ENCODE measurements at places on chromosomes 4 and X.

DNA sequence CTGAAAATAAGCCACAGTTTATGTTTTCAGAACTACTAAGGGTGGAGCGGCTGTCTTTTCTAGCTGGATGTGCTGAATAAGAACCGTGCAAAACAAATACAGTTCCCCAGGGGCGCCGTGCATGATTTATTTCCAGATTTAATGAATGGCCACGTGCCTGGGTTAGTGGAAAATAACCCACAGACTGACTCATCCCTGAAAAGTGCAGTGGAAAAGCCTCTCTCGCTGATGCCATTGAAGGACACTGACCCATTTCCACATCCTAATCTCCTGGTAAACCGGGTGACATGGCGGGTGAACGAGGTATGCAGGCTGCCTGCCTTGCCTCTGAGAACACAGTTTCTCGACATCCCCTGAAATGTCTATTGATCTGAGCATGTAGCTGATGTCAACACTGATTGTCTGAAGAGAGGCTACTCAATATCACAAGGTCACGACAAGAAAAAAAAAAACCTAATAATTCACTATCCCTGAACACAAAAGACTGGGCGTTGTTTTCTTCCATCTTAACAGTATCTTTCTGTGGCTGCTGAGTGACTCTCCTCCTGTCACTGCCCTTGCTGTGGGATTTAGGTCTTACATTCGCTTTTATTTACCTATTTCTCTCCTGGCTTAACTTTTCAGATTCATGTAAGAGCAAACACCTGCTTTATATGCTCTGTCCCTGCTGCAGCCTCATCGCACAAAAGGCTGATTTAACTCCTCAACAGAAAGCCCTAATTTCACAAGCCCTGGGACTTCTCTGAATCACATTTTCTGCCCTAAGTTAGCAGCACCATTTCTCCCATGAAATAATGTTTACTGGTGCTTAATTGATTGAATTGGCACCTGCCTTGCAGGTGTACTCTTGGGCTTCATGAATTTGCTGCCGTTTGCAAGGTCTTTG, 76.9 kb upstream of the SCOC start:
- DNase-seq: no peak

DNA sequence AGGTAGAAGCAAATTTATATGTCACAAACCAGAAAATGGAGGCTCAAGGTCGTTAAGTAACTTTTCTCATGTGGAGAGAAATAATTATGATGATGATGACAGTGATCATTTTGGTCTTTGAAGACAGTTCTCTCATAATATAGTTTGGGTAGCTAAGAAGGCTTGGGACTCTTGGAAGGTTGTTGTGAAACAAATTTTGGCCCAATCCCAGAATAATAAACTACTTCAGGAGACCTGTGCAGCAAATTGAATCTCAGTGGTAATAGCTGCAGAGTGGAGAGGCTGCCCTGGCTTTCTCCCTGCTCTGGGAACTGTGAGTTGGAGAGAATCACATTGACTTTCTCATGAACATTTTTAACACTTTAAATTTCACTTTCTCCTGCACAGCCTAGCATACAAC, 217.2 kb upstream of the BOD1L1 start:
- DNase-seq: no peak

GRCh38 chrX:147675819-147676218, 235.9 kb upstream of the FMR1 start:
- DNase-seq: no peak

DNA sequence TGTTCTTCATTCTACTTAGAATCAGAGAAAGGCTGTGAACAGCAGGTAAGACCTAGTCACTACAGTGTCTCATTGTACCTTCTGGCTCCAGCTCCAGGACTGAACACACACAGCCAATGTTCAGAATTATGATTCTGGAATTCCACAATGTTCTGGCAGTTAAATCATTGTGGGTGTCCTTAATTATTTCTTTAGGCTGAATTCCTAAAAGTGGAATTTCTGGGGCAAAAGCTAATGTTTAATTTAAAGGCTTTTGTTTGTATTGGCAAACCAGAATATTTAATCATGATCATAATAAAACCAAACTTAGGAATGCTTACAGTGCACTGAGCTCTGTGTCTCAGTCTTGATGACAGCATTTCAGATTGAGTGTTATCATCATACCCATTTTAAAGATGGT, 67.0 kb upstream of the FAT1 start:
- DNase-seq: no peak

DNA sequence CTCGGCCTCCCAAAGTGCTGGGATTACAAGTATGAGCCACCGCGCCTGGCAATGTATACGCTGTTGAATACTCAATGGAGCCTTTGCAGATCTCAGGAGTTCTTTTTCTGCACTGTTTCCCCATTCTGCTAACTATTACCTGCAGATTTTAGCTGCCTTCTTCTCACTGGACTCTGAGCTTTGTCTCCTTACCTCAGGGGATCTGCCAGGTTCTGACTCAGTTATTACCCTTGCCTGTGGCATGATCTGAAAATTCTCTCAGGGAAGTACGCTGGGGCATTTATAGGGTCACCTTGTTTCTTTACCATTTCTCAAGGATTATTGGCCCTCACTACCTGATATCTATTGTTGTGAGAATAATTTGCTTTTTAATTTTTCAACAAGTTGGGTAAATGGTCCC, 56.6 kb upstream of the MAGED1 start:
- no peak for DNase-seq

DNA sequence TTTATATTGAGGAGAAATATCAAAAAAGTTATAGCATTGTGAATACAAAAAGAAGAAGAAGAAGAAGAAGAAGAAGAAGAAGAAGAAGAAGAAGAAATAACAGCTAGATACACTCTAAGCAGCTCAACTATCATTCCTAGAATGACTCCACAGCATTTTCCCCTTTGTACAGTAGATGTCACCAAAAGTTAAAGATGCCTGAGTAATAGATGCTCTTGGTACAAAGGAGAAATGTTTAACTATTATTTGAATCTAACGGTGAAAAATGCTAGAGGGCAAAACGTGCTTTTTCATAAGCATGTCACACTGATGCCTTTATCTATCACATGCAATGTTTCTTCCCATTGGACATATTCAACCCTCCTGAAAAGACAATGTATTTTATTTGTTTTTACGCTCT, 178.4 kb upstream of the GPRIN3 start:
- DNase-seq: no peak

GRCh38 chr4:131026771-131027170, 1930.8 kb downstream of the C4orf33 start:
- no peak for DNase-seq

DNA sequence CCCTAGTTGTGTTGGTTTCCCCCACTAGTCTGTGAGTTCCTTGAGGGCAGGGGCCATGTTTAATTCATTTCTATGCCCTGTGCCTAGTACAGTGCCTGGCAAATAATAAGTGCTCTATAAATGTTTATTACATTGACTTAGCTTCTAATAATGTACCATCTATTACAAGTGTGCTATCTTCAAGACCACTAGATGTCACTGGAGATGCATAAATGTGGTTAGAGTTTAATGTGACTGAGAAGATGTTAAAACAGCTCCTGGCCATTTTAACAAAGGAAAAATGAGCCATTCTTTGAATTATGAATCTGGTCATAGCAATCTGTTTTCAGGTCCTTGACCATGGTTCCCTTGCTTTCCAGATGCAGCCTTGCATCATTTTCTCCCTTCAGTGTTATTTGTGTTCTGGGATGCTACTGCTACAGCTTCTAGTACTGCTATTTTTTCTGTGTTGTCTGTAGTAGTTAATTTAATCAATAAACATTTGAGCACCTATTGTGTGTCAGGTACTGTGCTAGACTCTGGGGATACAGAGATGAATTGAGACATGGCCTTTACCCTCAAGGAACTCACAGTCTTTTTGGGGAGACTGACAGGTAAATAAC, 43.2 kb downstream of the SLC9A6 start:
- DNase-seq: no peak

DNA sequence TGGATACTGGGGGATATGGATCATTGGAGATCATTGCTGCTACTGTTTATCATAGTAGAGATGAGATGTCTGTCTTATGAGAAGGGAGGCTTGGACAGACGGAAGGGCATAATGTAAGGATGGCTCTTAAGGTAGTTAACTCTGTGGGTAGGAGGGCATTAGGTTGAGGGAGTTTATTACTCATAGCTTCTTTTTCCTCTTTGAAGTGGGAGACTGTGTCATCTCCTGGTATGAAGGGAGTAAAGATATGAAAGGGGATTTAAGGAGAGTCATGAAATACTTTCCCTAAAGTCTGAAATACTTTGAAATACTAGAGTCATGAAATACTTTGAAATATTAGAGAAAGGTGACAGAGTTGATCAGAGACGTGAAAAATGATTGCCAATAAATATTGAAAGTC, 255.5 kb upstream of the PITX2 start:
- no peak for DNase-seq

GRCh38 chr4:6620296-6620695, 20.2 kb upstream of the MRFAP1 start:
- no peak for DNase-seq

- DNase-seq: no peak
Observed at GRCh38 chr4:78876568-78877320, 62.5 kb downstream of the PAQR3 start.

DNA sequence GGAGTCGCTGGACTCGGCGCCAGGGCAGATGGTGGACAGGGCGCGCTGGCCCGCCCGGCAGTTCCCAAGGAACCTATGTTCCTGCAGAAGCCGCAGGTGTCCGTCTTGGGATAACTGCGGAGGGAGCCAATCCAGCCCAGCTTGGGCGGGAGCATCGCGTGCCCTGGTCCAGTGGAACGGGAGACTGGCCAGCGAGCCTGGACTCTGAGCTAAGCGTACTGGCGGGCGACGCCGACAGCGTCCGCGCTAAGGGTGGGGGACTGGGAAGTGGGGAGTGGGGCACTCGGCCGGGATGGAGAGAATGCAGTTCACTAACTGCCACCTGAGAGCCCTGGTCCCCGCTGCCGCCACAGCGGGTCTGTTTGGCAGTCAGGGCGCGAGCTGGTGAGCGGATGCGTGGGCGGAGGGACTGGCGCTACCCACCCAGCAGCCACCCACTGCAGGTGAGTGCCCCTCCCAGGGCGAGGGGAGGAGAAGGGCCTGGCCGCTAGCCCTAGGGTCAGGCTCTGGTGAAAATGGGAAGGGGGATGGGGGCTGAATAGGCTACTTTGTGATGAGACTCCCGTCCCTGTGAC, 1.3 kb upstream of the MAMLD1 start:
- no peak for DNase-seq

All from T-helper 1 cell (primary cell).